Effector CD4-positive, alpha-beta T cell (primary cell): ENCODE measurements at places on chromosomes 6 and 20.

DNA sequence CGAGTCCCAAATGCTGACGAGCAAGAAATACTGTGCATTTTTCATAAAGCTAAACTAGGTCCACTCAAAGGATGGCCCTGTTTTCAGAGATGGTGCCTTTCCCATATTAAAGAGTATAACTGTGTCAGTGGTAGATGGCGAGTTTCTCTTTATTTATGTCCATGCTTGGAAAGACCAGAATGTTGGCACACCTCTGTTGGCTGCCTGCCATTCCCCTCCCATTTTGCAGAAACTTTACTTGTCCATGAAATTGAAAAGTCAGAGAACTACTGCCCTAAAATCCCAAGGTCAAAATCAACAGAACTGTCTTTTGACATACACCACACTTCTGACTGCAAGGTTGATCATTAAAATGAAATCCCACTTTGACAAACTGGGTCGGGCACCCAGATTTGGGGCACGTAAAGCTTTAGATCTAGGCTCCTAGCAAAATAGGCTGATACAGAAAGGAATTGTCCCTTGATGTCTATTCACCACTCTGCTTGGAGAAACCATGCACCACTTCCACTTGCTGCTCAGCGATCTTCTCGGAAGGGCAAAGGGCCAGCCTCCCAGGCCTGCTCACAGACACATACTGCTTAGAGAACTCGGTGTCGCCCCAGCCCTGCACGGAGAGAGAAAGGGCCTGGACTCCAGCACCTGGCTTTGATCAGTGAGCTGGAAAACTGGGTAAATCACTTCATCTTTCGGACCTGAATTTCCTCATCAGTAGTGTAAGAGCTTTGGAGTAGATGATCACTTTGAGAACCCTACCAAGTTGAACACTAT, 130.0 kb downstream of the AGPAT4 start:
- DNase-seq: no peak

- no peak for DNase-seq
These were observed 37.8 kb downstream of the ZHX3 start for GRCh38 chr20:41279546-41280225.

DNA sequence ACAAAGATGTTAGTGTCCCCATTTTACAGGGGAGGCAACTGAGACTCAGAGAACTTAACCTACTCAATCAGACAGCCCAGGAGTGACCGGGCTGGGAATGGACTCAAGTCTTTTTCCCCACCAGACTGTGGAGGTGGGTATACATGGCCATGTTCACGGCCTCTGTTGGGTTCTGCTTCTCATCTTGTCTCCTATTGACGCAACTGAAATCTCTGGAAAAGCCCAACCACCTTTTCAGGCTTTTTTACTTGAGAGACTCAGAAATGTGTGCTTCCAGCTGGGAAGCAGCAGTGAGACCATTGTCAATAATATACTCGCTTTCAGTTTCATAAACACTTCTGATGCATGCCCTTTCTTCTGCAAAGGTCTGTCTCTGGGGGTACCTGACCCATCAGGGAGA, 70.7 kb downstream of the SOBP start:
- DNase-seq: no peak

- no peak for DNase-seq
These were observed 34.7 kb downstream of the MAN1A1 start for GRCh38 chr6:119314885-119315272.

DNA sequence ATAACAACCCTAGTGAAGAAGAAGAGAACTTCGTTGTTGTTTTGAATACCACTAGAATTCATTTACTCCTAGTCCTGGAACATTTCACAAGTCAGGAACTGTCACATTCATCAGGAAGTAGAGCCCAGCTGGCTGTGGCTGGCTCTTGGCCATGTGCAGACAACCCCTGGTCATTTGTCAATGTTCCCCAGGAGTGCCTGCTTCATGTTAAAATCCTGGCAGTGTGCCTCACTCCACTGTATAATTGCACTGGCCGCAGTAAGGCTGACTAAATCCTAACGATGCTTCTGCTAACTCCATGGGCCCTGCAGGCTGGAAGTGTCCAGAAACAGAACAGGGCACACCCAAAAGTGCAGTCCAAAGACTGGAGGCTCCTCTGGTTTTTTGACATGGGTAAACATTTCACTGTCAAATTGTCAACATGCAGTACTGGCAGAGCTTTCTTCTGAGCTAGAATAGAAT, 41.5 kb upstream of the ADGRF1 start:
- no peak for DNase-seq

DNA sequence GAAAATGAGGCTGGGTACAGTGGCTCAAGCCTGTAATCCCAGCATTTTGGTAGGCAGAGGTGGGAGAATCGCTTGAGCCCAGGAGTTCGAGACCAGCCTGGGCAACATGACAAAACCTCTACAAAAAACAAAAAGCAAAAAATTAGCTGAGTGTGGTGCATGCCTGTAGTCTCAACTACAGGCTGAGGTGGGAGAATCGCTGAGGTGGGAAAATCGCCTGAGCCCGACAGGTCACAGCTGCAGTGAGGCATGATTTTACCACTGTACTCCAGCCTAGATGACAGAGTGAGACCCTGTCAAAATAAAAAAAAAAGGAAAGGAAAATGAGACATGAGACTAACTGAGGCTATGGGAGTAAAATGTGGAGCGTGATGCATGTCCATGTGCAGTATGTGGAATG, 88.0 kb upstream of the CD83 start:
- DNase-seq: no peak

- no peak for DNase-seq
These were observed 918 bp downstream of the EIF6 start for GRCh38 chr20:35283441-35284266.

- no peak for DNase-seq
These were observed 24.4 kb downstream of the MYLIP start for GRCh38 chr6:16153211-16153820.

- no peak for DNase-seq
These were observed 37.3 kb upstream of the MAP7 start for GRCh38 chr6:136587527-136587926.

GRCh38 chr20:56442389-56443365, 25.8 kb upstream of the RTF2 start:
- DNase-seq: no peak

DNA sequence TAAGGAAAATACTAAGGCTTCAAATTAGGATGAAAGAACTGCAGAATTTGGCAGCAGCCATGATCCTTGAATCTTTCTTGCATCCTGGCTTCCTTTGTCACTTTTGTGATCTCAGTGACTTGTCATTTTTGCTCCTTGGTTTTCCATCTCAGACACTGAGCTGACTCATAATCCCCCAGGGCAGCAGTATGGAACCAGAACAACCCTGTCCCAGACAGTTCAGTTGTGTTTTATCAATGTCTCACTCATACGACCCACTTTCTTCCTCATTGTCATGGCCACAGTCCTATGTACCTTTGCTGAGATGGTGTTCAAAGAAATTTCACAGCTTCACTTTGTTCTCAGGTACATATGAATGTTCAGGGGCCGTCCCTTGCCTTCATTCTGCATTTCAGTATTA, 488.5 kb upstream of the BTBD3 start:
- DNase-seq: no peak

GRCh38 chr6:36666826-36667591, 11.5 kb upstream of the CDKN1A start:
- DNase-seq: no peak

- DNase-seq: no peak
These were observed 356.0 kb upstream of the JARID2 start for GRCh38 chr6:14889611-14890593.

GRCh38 chr6:11242711-11243110, 10.2 kb upstream of the NEDD9 start:
- DNase-seq: no peak

GRCh38 chr6:34497411-34497810, 31.5 kb downstream of the PACSIN1 start:
- DNase-seq: no peak

DNA sequence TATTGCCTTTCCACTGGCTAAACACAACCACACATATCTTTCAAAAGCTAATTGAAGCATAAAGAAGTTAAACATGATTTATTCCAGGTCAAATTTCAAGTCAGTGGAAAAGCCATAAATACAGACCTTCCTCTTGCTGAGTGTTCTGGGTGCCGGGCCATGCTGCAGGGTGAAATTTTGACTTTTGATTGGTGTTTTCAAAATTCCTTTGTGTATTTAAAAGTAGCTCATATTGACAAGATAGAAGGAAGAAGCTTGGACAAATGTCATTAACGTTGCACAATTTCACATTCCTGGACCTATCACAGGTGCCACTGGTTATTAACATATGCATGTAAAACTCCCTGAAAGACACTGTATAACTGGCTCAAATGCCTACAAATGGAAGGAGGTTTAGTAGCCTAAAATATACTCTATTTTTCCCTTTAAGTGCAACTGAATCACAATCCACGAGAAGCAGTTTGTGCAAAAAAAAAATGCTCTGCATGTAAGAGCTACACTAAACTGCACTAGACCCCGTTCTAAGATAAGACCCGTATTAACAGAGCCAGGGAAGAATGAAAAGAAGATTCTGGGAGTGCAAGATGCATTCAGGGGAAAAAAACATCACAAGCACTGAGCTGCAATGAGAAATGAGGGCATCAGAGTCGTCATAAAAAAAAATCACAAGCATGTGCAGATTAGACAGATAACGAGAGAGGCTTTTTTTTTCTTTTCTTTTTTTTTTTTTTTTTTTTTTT, 30.4 kb downstream of the ATXN1 start:
- DNase-seq: no peak

GRCh38 chr20:10505827-10506226, 70.7 kb downstream of the SLX4IP start:
- DNase-seq: no peak

DNA sequence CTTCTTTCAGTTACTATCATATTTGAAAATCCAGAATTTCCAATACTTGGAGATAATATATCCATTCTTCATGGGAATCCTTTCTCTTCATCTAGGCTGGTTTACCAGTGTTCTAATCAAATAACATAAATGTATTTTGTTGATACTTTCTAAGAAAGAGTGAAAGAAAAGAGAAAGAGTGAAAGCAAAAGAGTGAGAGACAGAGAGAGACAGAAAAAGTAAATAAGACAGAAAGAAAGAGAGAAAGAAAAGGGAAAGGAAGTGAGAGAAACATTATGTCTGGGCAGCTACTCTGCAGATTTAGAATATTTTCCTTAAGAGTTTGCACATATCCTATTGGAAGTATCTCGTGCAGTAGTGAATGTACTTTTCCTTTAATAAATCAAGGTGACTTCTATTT, 781.0 kb upstream of the GJE1 start:
- DNase-seq: no peak

GRCh38 chr20:44219791-44220190, 9.2 kb upstream of the OSER1 start:
- no peak for DNase-seq

GRCh38 chr6:32047539-32047854, 9.3 kb downstream of the CYP21A2 start:
- no peak for DNase-seq

DNA sequence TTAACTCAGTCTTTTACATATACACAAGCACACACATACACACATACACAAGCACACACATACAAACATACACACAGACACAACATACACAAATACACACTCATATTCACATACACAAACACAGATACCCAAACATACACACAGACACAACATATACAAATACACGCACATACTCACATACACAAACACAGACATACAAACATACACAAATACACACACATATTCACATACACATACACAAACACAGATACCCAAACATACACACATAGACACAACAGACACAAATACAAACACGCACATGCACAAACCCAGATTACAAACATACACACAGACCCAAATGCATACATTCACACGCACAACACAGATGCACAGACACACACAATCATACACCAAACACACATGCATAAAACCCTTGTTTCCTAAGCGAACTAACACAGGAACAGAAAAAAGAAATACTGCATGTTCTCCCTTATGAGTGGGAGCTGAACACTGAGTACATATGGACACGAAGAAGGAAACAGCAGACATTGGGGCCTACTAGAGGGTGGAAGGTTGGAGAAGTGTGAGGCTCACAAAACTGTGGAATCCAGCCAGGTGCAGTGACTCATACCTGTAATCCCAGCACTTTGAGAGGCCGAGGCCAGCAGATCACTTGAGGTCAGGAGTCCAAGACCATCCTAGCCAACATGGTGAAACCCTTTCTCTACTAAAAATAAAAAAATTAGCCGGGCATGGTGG, 34.2 kb downstream of the PIM1 start:
- no peak for DNase-seq

GRCh38 chr6:166772518-166772917, 145.5 kb upstream of the RPS6KA2 start:
- no peak for DNase-seq

DNA sequence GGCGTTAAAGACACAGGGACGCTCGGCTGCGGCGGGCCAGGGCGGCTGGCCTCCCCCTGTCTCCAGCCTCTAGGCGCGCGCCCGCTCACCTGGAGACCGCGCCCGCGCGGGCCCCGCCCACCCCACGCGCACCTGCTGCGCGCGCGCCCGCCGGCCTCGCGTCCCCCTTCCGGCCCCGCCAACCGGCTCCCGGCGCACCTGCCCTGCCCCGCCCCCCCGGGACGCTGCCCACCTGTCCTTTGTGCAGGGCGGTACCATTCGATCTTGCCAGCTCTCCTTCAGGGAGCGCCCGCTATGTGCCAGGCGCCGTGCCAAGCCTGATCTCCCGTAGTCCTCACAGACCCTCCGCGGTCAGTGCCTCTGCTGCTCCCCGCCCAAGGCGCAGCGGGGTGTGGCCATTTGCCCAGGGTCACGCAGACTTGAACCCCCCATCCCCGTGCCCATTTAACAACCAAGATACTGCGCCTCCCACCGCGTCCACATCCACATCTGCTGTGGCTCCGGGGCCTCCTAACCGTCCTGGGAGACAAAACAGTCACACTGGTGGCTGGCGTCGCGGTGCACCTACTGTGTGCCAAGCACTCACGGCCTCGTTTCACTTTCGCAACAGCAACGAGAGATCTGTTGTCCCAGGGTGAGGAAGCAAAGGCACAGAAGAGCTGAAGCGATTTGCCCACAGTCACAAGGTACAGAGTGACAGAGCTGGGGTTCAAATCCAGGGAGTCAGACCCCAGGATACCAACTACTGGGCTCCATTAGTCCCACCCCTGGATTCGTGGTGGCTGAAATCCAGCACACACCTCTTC, 48.1 kb downstream of the NOL4L start:
- peak; percentile 52 for DNase-seq

DNA sequence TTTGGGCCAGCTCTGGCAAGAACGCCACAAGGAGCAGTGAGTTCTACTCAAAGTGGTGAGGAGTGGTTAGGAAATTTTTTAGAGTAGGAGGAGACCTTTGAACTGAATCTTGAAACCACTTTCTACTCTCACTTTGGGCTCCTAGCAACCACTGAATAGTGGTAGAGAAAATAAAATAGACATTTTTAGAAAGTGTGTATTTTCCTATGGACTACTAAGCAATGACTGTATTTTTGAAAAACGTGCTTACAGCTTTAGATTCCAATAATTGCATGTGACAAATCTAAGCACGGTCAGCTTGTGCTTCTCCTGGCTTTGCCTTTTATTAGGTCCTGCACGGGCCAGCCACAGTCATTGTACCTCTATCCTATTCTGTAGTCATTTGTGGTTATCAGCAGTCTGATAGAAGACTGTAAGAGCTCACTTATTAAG, 8.7 kb upstream of the IFNGR1 start:
- no peak for DNase-seq

- no peak for DNase-seq
These were observed 10.3 kb upstream of the SLC22A16 start for GRCh38 chr6:110486756-110487155.

GRCh38 chr6:4382362-4382853, 247.0 kb upstream of the ECI2 start:
- no peak for DNase-seq
